Activated naive CD8-positive, alpha-beta T cell treated with anti-CD3 and anti-CD28 coated beads, Interleukin-2, amount 50 U/mL, for 24 hours (primary cell): ENCODE measurements at places on chromosomes 3 and 15.

GRCh38 chr3:128874481-128875180 lies 4.8 kb upstream of the ACAD9 start:
- DNase-seq = no peak

DNA sequence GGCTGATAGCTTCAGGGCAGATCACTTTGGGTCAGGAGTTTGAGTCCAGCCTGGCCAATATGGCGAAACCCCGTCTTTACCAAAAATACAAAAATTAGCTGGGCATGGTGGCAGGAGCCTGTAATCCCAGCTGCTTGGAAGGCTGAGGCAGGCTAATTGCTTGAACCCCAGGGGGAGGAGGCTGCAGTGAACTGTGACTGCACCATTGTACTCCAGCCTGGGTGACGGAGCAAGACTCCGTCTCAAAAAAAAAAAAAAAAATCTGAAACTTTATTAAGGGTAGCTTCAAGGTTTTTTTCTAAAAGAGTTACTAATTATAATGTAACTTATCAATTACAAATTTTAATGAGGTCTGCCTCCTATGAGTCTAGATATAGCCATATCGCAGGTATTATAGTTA lies 5.1 kb downstream of the NECTIN3 start:
- DNase-seq = no peak

DNA sequence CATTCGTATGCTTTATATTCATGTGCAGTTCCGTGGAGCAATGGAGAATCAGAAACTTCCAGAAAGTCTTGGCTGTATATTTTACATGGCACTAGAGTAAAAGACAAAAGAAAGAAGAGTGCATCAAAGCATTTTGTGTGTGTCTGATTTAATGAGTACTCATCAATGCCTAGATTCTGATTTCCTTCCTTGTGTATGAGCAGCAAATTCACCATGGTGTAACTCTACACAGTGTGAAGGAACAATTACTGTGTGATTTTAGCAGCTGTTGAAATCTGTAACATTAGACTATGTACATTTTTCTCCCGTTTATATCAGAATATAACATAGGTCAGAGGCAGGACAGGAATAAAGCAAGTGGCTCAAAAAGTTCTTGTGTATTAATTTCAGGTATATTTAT lies 102.0 kb upstream of the TSC22D2 start:
- DNase-seq = no peak

- DNase-seq = no peak
These were observed 25.2 kb upstream of the DOCK3 start for GRCh38 chr3:50649451-50649931.

DNA sequence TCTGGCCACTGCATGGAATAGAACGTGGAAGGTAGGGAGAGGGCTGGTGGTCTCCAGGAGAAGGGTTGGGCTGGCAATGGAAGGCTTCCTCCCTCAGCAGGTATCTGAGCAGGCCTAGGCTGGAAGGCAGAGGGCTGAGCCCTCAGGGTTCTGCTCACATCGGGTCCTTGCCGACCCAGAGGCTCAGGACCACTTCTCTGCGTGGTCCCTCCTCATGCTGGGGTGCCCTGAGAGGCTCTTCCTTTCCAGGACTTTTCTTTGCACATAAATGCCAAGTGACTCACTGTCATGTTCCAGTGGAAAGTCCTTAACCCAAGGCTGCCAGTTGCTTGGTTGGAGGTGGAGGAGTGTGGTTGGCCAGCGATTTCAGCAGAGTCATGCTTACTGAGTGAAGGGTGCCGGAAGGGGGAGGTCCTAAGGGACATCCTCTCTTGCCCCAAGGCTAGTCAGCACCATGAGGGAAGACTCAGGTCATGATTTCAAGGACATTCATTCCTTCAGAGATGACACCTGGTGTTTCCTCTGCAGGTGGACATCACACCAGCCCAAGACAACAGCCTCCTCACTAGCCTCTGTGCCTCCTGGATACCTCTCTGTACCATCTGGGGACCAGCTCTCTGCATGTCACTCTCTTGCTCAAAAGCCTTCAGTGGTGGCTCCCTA lies 8.2 kb downstream of the SLC6A6 start:
- DNase-seq = peak; percentile 58

- DNase-seq = no peak
These were observed 160.9 kb upstream of the GALNT15 start for GRCh38 chr3:16013568-16013967.

- no peak for DNase-seq
These were observed 14.2 kb upstream of the PPP1R2 start for GRCh38 chr3:195557322-195557721.

DNA sequence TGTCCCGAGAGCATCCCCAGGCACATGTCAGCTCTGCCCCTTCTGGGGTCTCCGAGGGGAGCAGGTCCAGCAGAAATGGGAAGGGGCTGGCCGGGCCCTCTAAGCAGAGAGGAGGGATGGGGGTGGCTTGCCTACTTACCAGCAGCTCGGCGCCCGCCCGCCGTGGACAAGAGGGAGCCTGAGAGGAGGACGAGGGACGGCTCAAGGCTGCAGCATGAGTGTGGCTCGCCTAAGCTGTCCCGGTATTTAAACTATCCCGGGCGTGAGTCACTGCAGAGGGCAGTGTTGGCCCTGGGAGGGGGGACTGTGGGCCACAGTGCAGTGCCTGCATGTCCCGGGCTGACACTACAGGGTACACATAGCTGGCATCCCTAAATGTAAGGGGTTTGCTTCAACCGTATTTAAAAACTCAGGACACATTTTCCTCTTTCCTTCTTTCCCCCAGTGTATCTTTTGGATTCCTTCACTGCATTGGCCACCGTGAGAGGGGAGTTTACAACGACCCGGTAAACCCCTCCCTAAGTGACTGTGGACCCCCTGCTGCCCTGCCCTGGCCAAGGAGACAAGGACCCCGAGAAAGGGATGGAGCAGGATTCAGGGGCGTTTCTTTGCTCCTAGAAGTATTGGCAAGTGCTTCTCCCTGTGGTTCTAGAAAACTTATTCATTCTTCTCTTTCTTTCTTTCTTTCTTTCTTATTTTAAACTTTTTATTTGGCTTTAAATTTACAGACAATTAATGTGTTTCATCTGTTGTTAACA lies at the start of gene LRRC15:
Gene LRRC15 (minus strand): TSS at position 222 of the 758 bp plus-strand sequence. CDS start 8,700 bp downstream, outside the sequence.
- DNase-seq = no peak

DNA sequence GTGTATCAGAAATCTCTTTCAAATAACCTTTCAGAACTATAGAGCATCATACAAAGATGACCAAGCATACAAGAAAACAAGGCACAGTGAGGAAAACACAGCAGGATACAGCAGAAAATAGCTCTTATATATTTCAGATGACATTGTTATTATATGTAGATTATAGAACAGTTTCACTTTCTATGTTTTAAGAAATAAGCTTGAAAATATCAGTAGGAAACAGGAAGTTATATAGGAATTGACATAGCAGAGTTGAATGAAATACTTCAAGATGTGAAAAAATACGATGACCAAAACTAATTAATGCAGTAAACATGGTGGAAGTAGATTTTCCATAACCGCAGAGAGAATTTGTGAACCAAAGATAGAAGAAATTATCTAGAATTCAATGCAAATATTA lies 75.2 kb downstream of the LYSMD4 start:
- DNase-seq = no peak

DNA sequence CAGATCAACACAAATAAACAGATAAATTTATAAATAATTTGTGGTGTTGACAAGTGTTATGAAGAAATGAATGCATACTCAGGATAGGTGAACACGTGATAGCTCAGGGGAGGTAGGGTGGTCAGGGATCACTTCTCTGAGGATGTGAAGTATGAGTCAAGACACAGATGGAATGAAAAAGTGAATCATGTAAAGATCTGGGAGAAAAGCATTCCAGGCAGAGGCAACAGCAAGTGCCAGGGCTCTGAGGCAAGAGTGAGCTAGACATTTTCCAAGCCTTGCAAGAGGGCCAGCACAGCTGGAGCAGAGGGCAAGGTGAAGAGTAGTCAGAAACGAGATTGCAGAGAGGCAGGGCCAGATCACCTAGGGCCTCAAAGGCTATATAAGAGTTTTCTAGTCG lies 177.8 kb downstream of the WNT5A start:
- DNase-seq = no peak

GRCh38 chr3:85148036-85148435 lies 189.2 kb downstream of the CADM2 start:
- no peak for DNase-seq

GRCh38 chr3:97389936-97390335 lies 374.6 kb upstream of the ARL6 start:
- no peak for DNase-seq

DNA sequence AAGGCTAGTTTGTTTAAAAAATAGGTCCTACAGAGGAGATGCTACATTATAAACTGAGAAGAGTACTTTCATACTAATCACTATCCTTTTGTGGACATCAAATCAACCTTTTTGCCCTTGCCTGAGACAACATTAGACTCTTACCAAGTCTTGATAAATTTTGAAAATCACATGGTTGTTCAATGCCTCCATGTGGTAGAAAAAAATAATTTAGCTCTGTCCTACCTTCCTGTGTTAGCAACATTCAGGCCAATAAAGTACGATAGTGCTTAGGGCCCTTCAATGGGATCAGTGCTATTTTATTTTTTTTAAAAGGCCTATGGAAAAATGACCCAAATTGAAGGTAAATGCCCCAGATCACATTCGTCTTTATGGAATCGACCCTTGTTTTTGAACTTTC lies 5.0 kb upstream of the UBE2E1 start:
- DNase-seq = no peak

DNA sequence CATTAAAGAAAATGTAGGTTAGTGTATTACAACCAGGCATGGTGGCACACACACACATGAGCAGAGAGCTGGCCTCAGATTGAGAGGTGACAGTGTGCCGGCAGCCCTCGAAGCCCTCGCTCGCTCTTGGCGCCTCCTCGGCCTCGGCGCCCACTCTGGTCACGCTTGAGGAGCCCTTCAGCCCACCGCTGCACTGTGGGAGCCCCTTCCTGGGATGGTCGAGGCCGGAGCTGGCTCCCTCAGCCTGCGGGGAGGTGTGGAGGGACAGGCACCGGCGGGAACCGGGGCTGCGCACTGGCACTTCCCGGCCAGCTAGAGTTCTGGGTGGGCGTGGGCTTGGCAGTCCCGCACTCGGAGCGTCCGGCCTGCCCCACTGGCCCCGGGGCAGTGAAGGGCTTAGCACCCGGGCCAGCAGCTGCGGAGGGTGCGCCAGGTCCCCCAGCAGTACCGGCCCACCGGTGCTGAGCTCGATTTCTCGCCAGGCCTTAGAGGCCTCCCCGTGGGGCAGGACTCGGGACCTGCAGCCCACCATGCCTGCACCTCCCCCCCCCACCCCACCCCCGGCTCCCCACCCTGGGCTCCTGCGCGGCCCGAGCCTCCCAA lies 80.4 kb upstream of the TMEM158 start:
- DNase-seq = no peak

GRCh38 chr15:40275954-40276353 lies 6.9 kb downstream of the ANKRD63 start:
- DNase-seq = no peak

DNA sequence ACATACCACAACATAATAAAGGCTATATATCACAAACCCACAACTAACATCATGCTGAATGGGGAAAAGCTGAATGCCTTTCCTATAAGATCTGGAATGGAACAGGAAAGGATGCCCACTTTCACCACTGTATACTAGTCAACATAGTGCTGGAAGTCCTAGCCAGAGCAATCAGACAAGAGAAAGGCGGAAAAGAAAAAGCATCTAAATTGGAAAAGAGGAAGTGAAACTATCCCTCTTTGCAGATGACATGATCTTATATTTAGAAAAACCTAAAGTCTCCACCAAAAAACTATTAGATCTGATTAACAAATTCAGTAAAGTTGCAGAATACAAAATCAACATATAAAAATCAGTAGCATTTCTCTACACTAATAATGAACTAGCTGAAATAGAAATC lies 14.6 kb upstream of the PIK3CA start:
- DNase-seq = no peak

DNA sequence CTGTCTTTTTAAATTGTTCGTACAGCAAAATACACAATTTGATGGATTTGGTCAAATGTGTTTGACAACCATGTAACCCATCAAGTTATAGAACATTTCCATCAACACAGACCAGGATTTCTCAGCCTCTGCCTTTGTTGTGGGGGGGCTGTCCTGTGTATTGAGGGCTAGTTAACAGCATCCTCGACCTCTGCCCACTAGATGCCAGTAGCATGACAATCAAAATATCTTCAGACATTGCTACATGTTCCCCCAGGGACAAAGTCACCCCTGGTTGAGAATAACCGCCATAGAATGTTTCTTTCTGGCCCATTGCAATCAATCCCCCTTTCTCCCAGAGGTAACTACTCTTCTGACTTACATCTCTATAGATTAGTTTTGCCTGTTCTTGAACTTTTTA lies 310.1 kb upstream of the RGMA start:
- DNase-seq = no peak

DNA sequence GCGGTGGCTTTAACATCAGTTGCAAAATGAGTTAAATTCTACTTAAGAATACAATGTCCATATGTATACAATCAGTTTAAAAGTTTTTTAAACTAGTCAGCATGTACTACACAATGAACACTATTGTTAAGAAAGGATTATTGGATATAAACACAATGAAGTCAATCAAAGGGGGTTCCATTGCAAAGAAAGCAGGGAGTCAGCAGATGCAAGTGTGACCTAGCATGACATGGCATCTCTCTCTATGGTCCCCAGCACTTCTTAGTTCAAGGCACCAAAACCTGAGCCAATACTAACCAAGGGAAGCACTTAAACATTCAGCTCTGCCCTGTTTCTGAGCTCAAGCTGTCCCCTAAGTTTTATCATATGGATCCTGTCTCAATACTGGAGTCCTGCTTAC lies 17.0 kb downstream of the KLHL6 start:
- no peak for DNase-seq

DNA sequence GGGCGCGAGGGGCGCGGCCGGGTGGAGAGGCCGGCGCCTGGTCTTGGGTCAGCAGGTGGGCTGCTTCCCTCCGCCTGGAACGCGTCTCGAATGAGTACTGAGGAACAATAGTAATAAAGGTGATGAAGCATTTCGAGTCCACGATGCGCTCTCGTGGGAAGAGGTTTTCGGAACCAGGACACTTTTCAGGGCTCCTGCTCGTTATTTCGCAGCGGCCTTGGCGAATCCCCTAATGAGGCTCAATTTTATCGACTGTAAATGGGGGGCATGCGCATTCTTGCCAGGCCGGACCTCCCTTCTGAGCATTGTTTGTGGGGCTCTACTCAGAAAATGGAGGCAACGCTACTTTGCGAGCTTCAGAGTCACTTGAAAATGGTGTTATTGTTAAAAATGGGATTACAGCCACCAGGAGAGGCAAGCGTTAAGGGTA lies 1.2 kb downstream of the NR2C2 start:
- DNase-seq = no peak

DNA sequence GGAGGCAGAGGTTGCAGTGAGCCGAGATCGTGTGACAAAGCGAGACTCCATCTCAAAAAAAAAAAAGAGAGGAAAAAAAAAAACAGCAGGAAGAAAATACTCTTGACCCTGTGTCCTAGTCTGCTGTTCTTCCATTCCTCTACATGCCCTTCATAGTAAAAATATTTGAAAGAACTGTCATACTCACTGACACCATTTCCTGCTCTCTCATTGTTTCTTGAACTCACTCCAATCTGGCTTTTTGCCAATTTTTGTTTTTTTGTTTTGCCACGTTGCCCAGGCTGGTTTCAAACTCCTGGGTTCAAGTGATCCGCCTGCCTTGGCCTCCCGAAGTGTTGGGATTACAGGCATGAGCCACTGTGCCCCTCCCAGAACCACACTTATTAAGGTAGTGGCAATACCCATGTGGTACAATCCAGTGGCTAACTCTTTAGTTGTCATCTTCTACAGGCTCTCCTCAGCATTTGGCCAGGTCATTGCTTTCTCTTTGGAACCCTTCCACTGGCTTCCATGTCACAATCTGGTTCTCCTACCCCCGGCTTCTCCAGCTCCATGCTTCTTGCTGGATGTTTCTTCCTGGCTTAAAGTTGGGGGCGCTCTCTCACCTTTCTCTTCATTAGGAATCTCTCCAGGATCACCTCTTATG lies 238.2 kb upstream of the C2CD4B start:
- no peak for DNase-seq
